ENCODE measurements at places on chromosomes 4 and X. TPM values are rescaled to one million over a fixed set of nuclear protein-coding genes. Genes with fewer than 3 reads are reported as not detected.

The NEUROG2 gene
- not detected for total RNA-seq

The FDCSP gene
- not detected for total RNA-seq

The MGARP gene
- total RNA-seq: not detected

The GPR34 gene
- 5.4 TPM for total RNA-seq

The S100P gene
- total RNA-seq: 18.8 TPM

The CRMP1 gene
- 0.54 TPM for total RNA-seq

The SLIT2 gene
- total RNA-seq: not detected

The ITM2A gene
- 131 TPM for total RNA-seq

The IBSP gene
- not detected for total RNA-seq

The MTMR8 gene
- total RNA-seq: 5.1 TPM

The ANOS1 gene
- total RNA-seq: not detected
